ENCODE measurements at places on chromosomes 2 and 18.

DNA sequence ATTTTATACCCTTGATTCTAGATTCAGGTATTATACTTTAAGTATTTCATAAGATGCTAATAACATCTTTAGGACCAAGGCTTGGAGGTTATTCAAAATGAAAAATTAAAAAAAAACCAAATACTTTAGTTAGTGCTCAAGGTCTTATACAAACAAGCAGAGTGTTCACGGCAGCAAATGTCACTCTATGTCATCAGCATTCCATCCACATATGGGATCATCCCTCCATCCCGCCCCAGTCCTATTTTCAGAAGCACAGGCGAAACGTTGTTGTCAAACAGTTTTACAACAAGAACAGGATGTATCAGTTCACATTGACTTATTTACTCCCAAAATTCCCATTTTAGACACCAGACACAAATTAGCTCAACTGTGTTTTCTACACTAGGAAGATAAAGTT lies 83.7 kb downstream of the DSEL start:
- DNase-seq, result no peak

DNA sequence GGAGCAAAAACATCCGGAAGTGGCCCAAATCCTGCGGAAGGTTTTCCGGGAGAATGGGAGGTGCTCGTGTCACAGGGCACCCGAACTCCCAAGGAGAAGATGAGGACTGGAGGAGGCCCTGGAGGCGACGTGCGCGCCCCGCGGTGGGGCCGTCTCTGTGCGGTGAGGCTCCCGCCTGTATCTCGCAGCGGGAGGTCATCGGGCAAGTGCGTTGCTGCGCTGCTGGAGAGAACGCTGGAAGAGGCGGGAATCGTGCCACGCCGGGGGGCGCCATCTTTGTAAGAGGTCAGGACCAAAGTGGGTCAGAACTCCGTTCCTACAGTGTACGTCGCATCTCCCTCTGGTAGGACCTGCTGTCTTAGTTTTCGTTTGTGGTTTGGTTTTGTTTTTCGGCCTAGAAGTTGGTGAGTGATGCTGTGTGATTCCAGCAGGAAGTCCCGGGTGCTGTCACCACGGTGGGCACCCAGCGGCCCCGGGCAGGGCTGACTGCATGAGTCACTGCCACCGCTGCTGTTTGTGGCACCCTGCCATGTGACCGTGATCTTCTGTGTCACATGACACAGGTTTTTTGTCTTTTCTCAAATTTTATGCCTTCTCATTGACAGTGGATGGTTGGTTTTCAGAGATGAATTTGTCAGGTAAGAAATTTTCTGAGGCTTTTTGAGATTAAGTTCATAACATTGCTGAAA lies 21.5 kb upstream of the ATP9B start:
- peak; percentile 3 for DNase-seq

DNA sequence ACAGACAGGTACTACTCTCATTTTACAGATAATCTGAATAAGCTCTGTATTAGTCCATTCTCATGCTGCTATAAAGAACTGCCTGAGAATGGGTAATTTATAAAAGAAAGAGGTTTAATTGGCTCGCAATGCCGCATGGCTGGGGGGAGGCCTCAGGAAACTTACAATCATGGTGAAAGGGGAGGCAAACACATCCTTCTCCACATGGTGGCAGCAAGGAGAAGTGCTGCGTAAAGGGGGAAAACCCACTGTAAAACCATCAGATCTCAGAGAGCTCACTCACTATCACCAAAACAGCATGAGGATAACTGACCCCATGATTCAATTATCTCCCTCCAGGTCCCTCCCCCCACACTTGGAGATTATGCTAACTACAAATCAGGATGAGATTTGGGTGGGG lies 254.4 kb downstream of the KCNE4 start:
- peak; percentile 45 for DNase-seq

- no peak for DNase-seq
Observed at GRCh38 chr2:83596592-83597282, 862.3 kb downstream of the SUCLG1 start.

GRCh38 chr2:54604871-54605270 lies 118.6 kb upstream of the EML6 start:
- DNase-seq, result no peak

DNA sequence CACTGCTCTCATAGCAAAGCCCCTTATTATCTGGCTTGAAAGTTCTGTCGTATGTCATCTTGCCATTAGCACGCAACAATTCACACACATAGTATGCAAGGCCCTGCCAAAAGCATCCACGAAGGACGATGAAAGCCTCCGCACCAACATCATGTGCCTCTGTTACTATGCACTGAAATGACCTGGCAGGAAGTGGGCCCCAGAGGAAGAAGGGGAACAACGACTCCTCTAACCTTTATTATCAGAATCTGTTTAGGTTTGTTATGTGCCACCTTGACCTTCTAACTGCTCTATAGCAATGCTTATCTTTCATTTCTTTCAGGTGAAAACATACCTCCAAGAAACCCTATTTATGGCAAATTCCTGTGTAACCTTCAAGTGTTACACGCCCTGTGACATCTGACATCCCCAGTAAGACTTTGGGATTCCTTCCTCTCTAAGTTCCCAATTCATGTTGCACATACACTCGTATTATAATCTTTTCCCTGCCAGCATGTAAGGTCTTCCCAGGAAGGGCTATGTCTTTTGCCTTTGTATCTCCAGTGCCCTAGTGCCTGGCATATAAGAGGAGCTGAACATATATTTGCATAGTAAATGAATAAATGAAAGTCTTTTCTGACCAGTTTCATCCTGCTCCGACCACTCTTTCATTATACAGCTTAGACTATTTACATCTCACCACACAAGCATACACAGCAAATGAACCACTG lies 7.0 kb upstream of the NDUFV2 start:
- peak; percentile 36 for DNase-seq

DNA sequence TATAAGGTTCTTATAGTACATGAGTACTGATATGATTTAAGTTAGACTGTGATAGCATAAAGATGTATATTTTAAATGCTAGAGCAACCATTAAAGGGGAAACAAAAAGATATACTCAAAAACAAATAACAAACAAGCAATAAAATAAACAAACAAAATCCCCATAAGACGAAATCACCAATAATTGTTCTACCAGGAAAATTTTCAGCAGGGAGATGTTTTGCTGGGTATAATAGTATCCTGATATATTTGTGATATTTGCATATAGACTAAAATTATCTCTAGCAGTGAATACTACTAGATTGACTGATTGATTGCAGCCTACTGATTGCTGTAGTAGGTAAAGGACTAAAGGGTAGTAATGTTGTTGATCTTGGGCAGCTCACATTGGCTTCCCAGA lies 177.4 kb downstream of the TMEM182 start:
- DNase-seq, result no peak

DNA sequence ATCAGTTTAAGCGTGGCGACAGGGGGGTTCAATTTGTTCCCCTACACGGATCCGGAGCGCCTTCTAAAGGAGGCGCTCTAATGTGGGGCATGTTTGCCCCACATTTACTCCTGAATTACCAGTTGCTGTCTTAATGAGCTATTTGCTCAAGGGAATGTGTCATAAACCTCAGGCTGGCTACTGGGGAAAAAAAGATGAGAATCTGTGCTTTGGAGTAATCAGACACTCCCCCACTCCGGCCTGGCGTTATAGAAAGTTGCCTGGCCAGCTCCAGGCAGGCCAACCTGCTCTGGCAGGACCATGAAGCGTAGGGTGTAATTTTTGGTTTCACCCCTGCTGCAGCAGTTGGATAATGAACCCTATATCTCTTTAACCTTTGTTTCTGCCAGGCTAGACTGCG lies 31.0 kb upstream of the MAP3K20 start:
- DNase-seq, result no peak

- peak; percentile 36 for DNase-seq
Observed at GRCh38 chr18:34723143-34723542, 13.0 kb downstream of the DTNA start.

DNA sequence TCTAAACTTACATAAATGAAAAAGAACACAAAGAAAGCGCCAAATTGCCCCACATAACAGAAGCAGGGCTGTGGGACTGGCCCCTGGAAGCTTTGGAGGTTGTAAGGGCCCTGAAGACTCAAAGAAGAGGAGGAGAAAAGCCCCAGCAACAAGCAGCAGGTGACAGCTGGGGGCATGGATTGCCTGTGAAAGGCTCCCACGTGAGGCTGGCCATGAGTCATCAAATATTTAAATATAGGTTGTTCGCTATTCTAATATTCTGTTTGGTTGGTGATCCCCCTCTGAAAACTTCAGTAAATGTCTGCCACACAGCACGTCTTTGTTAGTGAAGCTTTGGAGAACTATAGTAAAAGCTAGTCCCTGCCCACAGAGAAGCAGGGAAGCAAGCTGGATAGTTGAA lies 132.4 kb downstream of the MREG start:
- DNase-seq, result peak; percentile 36

GRCh38 chr2:102082571-102083392 lies 59.8 kb upstream of the IL1R1 start:
- DNase-seq, result peak; percentile 79

- no peak for DNase-seq
Observed at GRCh38 chr18:64175432-64175831, 26.5 kb upstream of the LINC00305 start.

DNA sequence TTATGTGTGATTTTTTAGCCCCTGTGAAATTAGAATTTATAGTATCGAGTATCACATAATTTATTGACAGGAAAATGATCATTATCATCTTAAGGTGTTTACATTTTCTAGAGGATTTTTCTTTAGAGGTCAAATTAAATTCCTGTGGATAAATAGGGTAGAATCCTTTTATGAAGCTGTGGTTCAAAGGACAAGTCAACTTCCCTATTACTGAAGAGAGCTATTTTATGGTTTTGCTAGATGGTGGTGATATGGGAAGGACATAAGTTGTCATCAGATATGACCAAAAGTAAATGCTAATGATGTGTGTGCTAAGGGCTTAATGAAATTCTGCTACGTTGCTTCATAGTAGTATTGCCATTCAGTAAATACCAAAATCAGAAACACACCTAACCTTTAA lies 80.1 kb downstream of the EML4 start:
- no peak for DNase-seq

DNA sequence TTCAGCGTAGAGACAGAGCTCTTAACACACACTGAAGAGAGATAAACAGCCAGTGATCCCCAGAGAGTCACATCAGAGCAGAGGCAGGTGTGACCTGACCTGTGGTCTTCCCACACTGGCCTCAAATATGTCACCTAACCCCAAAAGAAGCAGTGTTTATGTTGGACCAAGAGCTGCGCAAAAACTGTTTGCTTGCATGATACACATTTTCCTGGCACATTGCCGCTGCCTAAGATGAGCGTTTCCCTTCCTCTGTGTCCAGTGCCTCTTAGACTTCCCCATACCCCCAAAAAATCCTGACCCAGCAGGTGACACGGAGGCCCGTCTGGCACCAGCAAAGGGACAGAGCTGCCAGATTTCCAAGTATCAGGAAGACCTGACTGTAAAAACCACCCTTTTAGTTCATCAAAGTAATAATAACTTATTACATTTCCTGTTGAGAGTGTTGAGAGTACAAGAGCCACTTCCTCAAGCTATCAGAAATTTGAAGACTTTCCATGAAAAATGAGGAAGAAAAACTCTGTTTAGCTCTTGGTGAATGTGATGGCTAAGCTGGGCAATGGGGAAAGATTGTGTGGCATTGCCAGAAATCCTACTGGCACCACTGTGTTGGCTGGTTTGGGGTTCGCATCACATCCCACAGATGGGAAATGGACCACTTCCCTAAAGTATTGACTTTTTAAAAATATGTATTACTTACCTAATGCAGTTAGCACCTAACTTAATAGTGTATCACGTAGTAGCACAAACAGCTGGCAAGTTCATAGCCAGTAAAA lies 6.7 kb downstream of the TNFRSF11A start:
- no peak for DNase-seq

DNA sequence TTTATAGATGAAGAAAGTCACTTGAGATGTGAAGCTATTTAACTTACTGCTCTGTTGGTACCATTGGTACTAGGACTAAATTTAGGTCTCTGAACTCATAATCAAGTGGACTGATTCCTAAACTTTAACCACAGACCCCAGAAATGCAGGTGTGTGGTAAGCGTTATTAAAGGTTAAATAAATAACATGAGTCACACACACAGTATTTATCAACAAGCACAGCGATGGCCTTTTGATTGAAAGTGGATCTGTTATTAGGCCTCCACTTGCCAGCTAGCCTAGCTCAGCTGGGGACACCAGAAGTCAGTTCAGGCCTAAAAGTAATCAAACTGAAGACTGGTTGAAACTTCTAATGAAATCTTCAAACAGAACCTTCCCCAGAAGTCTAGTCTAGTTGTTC lies 161.3 kb upstream of the DPP10 start:
- no peak for DNase-seq

DNA sequence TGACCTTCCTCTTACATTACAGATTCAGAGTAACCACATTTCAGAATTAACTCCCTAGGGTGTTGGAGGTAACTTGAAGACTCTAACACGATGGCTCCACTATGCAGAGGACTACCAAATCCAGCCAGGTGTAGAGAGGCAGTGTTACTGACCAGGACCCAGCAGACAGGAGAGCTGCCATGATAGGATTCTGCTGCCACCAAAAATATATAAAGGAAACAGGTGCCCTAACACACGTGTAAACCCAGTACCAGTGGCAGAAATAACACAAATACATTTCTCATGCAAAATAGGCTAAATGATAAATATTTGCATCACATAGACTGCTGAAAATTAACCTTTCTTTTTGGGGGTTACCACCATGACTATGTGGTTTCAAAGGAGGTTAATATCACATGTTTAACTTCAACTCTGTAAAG lies 7.0 kb downstream of the ZBTB14 start:
- DNase-seq, result no peak

DNA sequence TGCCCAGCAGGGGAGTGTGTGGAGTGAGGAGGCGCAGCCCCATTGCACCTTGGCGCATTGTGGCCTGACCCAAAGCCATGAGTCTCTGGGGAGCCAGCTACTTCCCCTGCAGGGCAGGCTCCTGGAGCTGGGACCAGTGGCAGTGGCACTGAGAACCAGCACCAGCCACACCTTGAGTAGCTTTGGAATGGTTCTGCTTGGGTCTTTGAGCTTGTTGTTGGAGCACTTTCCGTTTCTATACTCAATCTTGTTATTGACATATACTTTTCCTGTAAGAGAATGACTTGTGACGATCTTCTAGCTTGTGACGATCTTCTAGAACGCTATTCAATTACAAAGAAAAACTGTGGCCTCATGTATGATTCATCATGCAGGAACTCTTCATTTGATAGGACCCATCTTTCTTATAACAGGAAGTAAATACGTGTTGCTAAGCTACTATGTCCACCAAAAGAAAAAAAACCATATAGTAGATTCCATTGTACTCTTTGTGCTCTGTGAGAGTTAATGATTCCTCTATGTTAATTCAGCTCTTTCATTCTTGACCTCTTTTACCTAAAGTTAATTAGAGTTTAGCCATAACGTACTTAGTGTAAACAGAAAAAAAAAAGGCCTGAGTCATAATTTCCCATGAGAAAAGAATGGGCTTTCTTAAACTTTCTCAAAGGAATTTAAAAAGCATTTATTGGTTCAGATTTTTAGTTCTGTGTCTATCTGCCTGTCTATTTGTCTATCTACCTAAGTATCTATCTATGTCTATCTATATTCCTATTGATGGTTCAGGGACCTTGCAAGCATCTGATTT lies 113.1 kb downstream of the GATA6 start:
- DNase-seq, result peak; percentile 75

GRCh38 chr18:78430131-78430758 lies 549.4 kb upstream of the SALL3 start:
- DNase-seq, result no peak

GRCh38 chr2:102592601-102593000 lies 26.8 kb upstream of the SLC9A2 start:
- DNase-seq, result peak; percentile 33

GRCh38 chr2:44599130-44599529 lies 237.4 kb downstream of the CAMKMT start:
- DNase-seq, result no peak

GRCh38 chr2:115649731-115650130 lies 1207.3 kb downstream of the DPP10 start:
- no peak for DNase-seq

- DNase-seq, result peak; percentile 43
Observed at GRCh38 chr2:69225933-69226332, 161.1 kb downstream of the GFPT1 start.
